ENCODE measurements at places on chromosomes 7 and 10.

DNA sequence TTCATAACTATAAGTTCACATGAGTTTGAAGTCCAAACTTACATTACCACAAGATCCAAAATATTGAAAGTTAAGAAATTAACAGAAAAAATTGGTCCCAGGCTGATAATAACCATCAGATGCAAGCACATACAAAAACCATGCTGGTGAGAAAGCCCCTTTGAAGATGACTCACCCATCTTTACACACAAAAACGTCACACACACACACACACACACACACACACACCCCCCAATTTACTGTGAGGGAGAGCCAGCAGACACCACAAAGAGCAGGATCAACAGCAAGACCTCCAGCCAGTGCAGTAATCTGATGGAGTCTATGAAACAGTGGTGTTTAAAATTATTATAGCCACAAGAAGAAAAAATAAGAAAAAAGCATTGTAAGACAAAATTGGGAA, 50.1 kb upstream of the DRGX start:
- no peak for DNase-seq

- no peak for DNase-seq
These were observed 536.1 kb downstream of the LRMDA start for GRCh38 chr10:75967491-75967890.

DNA sequence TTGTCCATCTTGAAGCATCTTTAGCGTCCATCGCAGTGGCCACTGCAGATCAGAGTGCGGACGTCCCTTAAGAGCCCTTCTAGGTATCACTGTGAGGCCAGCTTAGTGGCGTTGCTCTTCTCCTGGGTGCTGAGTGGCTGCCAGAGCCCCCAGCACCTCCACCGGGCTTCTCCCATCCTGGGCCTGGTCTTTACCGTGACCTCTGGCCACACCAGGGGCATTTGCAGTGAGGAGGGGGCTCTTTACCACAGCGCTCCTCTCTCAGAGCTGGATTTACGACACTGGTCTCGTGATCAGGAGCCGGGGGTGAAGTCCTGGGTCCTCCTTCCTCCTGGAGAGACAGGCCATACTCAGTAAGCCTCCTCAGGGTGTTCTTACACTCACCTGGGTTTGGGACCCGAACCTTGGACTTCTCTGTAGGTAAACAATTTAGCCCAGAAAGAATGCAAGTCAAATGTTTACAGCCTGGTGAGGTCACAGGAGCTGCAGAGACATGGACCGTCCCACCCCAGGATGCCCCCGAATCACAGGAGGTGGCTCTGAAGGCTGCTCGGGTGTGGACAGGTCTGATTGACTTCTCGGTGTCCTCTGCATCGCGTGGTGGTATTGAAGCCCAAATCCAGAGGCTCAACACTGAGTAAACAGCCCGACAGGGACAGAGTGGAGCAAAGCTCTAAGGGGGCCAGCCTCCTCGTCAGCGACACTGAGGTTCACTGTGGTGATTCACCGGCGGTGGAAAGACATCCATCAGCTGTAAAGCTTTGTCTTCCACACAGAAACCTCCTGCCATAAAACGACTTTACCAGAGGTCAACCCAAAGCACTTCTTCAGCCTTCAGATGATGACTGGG, 33.0 kb downstream of the JAKMIP3 start:
- DNase-seq = no peak

DNA sequence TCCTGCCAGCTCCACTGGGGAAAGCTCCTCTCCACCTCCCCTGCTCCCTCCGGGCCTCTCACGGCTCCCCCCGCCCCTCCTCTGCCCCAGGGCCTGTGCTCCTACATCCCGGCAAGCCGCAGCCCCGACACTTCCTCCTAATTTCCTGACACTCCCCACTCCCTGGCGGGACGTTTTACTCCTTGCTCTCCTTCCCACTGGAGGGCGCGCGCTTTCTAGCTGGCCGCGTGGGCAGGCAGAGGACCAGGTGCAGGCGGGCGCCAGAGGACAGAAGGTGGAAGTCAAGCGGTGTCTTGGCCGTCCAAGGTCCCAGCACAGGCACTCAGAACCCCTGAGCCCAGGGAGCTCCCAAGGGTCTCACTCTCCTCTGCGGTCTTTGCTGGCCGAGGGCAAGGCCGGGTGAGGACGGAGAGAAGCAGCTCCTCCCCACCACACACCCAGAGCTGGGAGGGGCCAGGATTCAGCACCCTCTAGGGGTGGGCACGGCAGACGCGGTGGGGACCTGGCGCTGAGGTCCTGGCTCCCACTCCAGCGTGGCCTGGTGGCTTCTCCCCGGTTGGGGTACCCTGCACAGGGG, 19.1 kb downstream of the ADAM8 start:
- DNase-seq = no peak

- no peak for DNase-seq
These were observed 28.6 kb downstream of the KCNH2 start for GRCh38 chr7:150949564-150949963.

Data from activated CD8-positive, alpha-beta memory T cell treated with anti-CD3 and anti-CD28 coated beads for 48 hours (primary cell).